ENCODE measurements at places on chromosomes 3 and 15. TPM values are rescaled to one million over a fixed set of nuclear protein-coding genes. Genes with fewer than 3 reads are reported as not detected.

The PCSK6 gene
- total RNA-seq = 0.19 TPM

The ITIH1 gene
- not detected for total RNA-seq

The RPP25 gene
- total RNA-seq = 8.1 TPM

The CLASP2 gene
- 115 TPM for total RNA-seq

DNA sequence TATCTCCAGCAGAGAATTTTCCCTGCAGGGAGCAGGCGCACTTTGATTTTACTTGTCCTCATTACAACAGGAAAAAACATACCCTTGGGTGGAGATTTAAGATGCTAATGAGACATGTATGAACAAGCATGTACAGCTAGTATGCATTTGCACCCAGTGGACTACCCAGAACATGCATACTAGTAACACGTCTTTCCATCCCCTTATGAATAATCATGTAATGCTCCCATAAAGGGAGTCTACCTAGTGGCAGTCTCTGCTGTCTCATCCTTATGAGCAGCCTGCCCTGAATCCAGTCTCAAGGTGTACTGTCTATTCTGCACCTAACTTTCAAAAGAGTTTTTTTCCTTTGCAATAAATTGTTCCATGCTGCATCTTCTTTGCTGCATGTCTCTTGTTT is 1222.0 kb downstream of the ROBO1 start:
- no peaks in the 10 kb centered on the region for H3K36me3 ChIP-seq
- no peaks in the 10 kb centered on the region for H3K27me3 ChIP-seq
- H3K4me3 ChIP-seq = no peak overlapping the region
- H3K4me1 ChIP-seq = no peaks in the 10 kb centered on the region
- no peak overlapping the region for H3K27ac ChIP-seq

DNA sequence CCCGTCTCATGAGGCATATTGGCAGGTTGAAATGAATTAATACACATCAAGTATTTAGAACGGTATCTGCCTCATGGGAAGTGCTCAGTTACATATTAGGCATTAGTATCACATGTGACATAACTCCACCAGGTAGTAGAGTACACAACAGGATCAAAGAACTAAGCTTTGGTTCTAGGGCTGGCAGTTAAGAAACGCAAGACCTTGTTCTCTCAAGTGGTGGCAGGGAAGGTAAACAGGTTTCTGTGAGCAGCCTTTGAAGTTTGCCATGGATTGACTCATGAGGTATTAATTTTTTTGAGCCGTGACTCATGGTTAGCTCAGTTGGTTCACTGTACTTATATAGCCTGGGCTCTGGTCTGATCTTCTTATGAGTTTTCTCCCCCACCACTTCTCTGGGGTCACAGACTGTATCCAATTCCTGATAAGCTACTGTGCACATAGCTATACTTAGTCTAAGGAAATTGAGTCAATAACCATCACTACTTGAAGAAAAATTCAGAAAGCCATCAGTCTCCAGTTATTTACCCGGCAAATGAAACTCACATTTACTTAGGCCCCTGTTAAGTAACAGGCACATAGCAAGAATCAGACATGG is 155.6 kb upstream of the STT3B start:
- no peaks in the 10 kb centered on the region for H3K27me3 ChIP-seq
- no peak overlapping the region for H3K27ac ChIP-seq
- H3K4me1 ChIP-seq = no peaks in the 10 kb centered on the region
- no peak for DNase-seq
- no peaks in the 10 kb centered on the region for H3K36me3 ChIP-seq
- no peak overlapping the region for H3K4me3 ChIP-seq

GRCh38 chr3:30688776-30689641 is 82.6 kb downstream of the TGFBR2 start:
- H3K4me3 ChIP-seq = no peak overlapping the region
- H3K4me1 ChIP-seq = no peaks in the 10 kb centered on the region
- H3K36me3 ChIP-seq = no peaks in the 10 kb centered on the region
- no peak overlapping the region for H3K27ac ChIP-seq
- no peak for DNase-seq
- H3K27me3 ChIP-seq = no peaks in the 10 kb centered on the region

- no peak for DNase-seq
- H3K27ac ChIP-seq = no peak overlapping the region
- no peaks in the 10 kb centered on the region for H3K4me1 ChIP-seq
- H3K4me3 ChIP-seq = no peak overlapping the region
- no peaks in the 10 kb centered on the region for H3K36me3 ChIP-seq
Measured at GRCh38 chr3:133938770-133939462, 43.2 kb upstream of the RAB6B start.

- no peak overlapping the region for H3K4me3 ChIP-seq
- H3K27ac ChIP-seq = no peak overlapping the region
- H3K4me1 ChIP-seq = no peaks in the 10 kb centered on the region
- no peaks in the 10 kb centered on the region for H3K27me3 ChIP-seq
Measured at GRCh38 chr15:45868109-45868691, 233.4 kb downstream of the SQOR start.

DNA sequence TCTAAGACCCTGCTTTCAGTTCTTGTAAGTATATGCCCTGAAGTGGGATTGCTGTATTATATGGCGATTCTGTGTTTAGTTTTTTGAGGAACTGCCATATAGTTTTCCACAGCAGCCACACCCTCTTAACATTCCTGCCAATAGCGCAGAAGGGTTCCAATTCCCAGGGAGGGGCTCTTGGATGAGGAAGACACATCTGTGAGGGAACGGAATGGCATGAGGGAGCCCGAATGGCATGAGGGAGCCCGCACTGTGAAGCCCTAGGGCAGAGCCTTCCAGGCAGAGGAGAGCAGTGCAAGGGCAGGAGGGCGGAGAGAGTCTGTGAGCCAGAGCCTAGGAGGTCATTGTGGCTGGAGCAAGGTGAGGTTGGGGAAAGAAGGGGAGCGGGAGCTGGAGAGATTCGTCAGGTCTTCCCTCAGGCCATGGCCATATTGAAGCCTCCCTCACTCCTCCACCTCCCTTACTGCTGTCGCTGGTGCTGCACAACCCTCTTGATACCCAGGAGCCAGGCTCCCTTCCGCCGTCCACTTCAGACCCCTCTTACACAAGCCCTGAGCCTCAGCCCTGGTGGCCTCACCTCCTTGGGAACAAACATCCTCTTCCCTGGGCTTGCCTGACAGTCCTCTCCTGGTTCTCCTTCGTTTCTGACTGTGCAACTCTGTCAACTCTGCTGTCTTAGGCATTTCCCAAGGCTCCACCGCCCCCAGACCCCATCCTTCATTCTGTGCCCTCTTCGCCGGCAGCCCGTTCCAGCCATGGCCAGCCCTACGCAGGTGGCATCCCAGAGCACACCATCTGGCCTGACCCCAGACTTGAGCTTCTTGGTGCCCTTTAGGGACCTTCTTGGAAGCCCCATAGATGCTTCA is 51.4 kb downstream of the FGD5 start:
- H3K4me1 ChIP-seq = no peaks in the 10 kb centered on the region
- H3K36me3 ChIP-seq = no peaks in the 10 kb centered on the region
- no peaks in the 10 kb centered on the region for H3K27me3 ChIP-seq
- DNase-seq = no peak

- DNase-seq = no peak
- H3K27ac ChIP-seq = no peak overlapping the region
- no peak overlapping the region for H3K4me3 ChIP-seq
- no peaks in the 10 kb centered on the region for H3K4me1 ChIP-seq
- no peaks in the 10 kb centered on the region for H3K27me3 ChIP-seq
Measured at GRCh38 chr3:190396001-190396400, 8.0 kb downstream of the CLDN16 start.

All from Karpas-422 (cell line).